Endothelial cell of coronary artery (primary cell): ENCODE measurements at places on chromosomes 13 and 19. TPM values are rescaled to one million over a fixed set of nuclear protein-coding genes. Genes with fewer than 3 reads are reported as not detected.

The CCDC122 gene
- 2.0 and 4.5 TPM in 2 replicates for total RNA-seq

The KLK2 gene
- total RNA-seq: not detected in 2 replicates

The MBD3L2B gene
- total RNA-seq: not detected in 2 replicates

The IGFL3 gene
- total RNA-seq: not detected in 2 replicates

The STX10 gene
- total RNA-seq: 69.3 and 76.5 TPM in 2 replicates

The MTUS2 gene
- total RNA-seq: under 0.01 TPM in 2 replicates

The RXFP2 gene
- total RNA-seq: not detected in 2 replicates

The C13orf42 gene
- total RNA-seq: 0.09 TPM in 1 of 2 replicates, not detected in the other

The ZNF486 gene
- total RNA-seq: 2.0 and 5.7 TPM in 2 replicates

The GNA15 gene
- total RNA-seq: under 0.01 TPM in 1 of 2 replicates, not detected in the other

The HSD11B1L gene
- total RNA-seq: 5.3 and 8.4 TPM in 2 replicates

The MBD3L2 gene
- total RNA-seq: not detected in 2 replicates

The FOSB gene
- 0.27 and 0.66 TPM in 2 replicates for total RNA-seq

The ZNF575 gene
- 0.09 TPM in 1 of 2 replicates, not detected in the other for total RNA-seq

The GPR12 gene
- total RNA-seq: not detected in 2 replicates

The SHISA2 gene
- total RNA-seq: 3.1 and 8.5 TPM in 2 replicates

The CXCL17 gene
- not detected in 2 replicates for total RNA-seq
